ENCODE measurements at places on chromosomes 2 and 18.
A peak's percentile ranks its signal among the peaks of the same experiment; 100 is the strongest.

- DNase-seq: no peak
Measured at GRCh38 chr18:76498064-76498463, 3.0 kb upstream of the ZNF516 start.

- DNase-seq: no peak
Measured at GRCh38 chr2:66814916-66815315, 380.0 kb downstream of the MEIS1 start.

GRCh38 chr2:230942371-230942770, 17.3 kb upstream of the GPR55 start:
- no peak for DNase-seq

- DNase-seq: no peak
Measured at GRCh38 chr2:188159484-188159883, 132.2 kb upstream of the GULP1 start.

DNA sequence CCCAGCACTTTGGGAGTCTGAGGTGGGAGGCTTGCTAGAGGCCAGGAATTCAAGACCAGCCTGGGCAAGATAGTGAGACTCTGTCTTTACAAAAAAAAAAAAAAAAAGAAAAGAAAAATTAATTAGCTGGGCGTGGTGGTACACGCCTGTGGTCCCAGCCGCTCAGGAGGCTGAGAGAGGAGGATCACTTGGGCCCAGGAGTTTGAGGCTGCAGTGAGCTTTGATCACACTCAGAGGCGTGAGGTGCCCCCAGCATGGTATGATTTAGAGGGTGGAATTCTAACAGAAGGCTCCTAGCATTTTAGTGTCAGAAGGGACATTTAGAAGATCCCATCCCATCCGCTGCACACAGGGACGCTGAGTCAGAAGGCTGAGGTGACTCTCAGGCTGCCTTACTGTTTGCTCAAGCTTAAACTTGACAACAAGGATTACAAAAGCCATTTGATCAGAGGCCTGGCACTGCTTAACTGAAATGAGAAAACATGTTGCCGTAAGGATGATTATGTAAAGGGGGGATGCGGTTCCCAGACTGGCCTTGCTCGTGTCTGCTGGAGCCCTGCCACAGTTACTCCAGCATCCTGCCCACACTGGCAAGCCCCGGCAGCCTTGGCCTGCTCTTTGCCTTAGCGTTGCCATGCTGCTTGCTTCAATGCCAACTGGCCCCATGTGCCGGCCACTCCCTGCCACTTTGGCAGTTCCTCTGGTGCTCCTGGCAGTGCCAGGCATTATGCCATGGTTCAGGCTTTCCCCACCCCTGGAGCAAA, 45.6 kb upstream of the SLC1A4 start:
- peak; percentile 10 for DNase-seq

Data from HFF-Myc (cell line).